IPS DF 6.9 (cell line): ENCODE measurements at places on chromosomes 1 and 21.

- DNase-seq: no peak
Measured at GRCh38 chr21:41232013-41232412, 64.1 kb downstream of the BACE2 start.

DNA sequence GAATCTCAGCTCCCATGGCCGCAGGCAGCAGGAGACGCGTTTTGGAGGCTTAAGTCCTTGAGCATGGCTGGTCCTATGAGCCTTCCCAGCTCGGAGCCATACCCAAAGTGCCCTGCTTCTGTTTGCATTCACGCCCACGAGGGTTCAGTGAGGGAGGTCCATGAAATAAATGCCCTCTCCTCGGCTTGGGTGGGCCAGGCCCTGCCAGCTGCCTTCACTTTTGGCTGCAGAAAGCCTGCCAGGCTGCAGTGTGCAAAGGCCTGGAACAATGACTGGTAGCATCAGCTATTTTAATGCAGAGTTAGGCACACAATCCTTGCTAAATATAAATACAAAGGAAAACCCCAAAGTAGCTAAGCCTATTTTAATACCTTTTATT, 49.4 kb downstream of the H3-3A start:
- DNase-seq: no peak

- no peak for DNase-seq
Measured at GRCh38 chr1:25573591-25573930, 30.2 kb downstream of the LDLRAP1 start.

DNA sequence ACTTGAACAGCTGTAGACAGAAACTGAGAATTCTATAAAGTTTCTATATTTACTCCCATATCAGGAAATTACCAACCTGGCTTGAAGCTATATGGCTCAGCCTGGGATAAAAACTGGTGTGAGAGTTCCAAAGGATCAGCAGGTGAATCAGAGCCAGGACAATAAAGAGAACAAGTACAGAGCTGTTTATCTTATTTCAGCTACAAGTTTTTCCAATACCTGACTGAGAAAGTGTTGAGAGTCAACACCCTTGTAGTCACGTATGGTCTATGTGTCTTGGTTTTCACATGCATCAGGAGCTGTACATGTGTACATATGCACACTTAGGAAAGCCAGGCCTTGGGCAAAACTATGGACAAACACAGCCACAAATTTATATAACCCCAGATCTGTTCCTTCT, 40.7 kb upstream of the CXADR start:
- no peak for DNase-seq

- no peak for DNase-seq
Measured at GRCh38 chr21:18877917-18878316, 474.3 kb upstream of the TMPRSS15 start.
